ENCODE measurements at places on chromosomes 2 and 18.
A peak's percentile ranks its signal among the peaks of the same experiment; 100 is the strongest.

GRCh38 chr2:217631115-217631514, 371.7 kb downstream of the TNS1 start:
- DNase-seq, result no peak

GRCh38 chr18:53625997-53626599, 598.4 kb downstream of the MBD2 start:
- DNase-seq, result no peak

DNA sequence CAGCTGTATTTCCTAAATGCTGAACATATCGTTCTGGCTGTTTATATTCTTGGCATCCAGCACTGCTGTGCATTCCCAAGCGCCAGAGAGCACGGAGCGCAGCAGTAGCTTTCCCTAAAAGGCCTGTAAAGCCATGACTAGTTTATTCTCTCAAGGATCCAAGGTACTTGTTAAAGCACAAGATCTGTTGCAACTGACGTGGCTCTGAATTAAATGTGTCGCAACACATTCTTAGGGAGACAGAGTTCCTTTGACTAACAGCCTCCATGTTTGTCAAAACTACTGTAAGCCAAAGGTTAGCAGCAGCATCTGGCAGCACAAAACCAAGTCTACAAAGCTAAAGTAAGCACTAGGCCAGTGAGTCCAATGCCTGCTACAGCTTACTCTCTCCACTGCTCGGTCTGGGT, 188.6 kb upstream of the FN1 start:
- DNase-seq, result no peak

- no peak for DNase-seq
Observed at GRCh38 chr2:86028766-86029381, 76.8 kb downstream of the POLR1A start.

DNA sequence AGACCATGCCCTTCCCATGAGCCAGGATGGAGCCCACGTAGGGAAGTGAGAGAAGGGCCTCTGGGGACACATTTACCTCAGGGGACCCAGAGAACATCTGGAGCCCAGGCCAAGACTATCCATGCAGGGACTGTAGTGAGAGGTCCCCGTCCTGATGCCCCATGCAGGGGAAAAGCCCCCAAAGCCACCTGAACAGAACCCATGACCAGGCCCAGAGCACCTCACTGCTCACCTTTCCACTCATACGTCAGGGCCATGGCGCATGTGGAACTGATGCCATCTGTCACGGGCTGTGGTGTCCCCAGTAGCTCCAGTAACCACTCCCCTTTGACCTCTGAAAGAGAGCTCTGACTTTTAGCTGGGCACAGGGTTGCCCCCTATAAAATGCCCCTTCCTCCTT, 106.5 kb upstream of the TEX51 start:
- no peak for DNase-seq

GRCh38 chr2:85695691-85696668, 1.8 kb downstream of the GNLY start:
- no peak for DNase-seq

DNA sequence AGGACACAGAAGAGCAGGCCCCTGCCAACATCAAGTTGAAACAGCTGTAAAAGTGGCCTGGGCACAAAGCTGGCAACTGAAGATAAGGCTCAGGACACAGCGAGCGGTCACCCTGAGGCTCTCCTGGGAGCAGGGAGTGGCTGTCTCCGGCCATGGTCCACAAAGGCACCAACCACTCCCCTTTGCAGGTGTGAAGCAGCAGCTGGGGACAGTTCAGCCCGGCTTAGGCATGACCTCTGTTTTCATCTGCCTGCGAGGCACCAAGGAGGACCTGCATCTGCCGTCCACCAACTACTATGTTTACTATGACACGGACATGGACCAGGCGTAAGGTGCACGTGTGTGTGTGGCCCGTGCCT, 12.9 kb downstream of the TGOLN2 start:
- DNase-seq, result no peak

- DNase-seq, result no peak
Observed at GRCh38 chr18:58552896-58553295, 76.0 kb downstream of the ALPK2 start.

GRCh38 chr2:3625186-3625585, 30.3 kb downstream of the COLEC11 start:
- no peak for DNase-seq

DNA sequence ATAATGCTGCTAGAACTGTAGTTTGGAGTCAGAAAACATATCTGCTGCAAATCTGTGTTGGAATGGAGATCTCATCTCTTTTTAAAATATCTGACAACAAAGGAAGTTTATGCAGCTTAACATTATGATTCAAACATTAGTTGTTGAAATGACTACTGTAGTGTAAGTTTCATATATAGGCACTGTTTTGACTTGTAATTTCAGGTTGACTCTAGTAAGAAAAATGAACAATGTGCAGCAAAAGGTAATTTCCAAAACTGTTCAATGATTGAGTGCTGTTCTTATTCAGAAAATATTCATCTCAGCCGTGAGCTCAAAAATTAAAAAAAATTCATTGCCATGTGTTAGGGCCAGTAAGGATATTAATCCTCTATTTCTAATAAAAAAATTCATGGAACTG, 48.5 kb downstream of the CCDC138 start:
- DNase-seq, result no peak

- no peak for DNase-seq
Observed at GRCh38 chr18:58569490-58569911, 59.4 kb downstream of the ALPK2 start.

- no peak for DNase-seq
Observed at GRCh38 chr2:133848111-133848649, 279.9 kb upstream of the NCKAP5 start.

GRCh38 chr2:70344195-70344594, 42.3 kb upstream of the FAM136A start:
- no peak for DNase-seq

- no peak for DNase-seq
Observed at GRCh38 chr2:165837122-165837521, 43.1 kb upstream of the GALNT3 start.

DNA sequence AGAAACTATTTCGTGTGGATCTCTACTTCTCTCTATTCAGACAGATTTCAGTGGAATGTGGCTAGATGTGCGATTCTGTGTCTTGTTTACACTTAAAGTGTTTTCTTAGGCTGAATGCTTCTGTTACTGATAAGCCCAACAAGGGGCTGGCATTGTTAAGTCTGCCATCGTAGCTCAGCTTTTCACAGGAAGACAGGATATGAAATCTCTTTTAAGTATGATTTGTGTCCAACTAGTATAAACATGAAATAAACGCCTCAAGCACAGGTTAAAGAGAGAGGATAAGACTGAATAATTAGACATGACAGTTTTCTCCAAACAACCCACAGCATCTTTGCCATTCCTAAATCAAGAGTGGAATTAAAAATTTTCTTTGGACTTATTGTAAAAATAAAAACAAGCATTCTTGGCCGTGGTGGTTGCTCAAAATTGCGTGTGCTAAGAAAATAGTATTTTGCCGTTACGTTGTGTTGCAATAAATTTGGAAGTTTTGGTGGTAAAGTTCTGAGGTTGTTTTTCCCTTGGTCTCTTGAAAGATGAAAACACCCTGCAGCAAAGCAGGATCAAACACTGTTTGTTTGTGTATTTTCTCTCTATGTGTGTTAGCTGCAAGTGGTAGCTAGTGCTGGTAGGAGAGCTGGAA, 1.0 kb downstream of the VIT start:
- DNase-seq, result no peak

- DNase-seq, result no peak
Observed at GRCh38 chr2:23803264-23803964, 123.5 kb downstream of the ATAD2B start.

- no peak for DNase-seq
Observed at GRCh38 chr2:216920937-216921456, 61.1 kb upstream of the TNP1 start.

DNA sequence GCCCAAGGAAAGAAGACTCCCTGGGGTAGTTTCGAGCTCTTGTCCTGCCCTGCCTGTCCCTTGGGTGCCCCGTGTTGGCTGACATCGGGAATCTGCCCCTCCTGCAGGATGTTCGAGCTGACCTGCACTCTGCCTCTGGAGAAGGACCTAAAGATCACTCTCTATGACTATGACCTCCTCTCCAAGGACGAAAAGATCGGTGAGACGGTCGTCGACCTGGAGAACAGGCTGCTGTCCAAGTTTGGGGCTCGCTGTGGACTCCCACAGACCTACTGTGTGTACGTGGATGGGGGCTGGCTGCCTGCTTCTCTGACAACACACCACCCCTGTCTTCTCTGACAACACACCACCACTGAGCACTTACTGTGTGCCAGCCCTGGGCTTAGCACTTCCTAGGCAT, 210.8 kb downstream of the DYSF start:
- DNase-seq, result no peak

GRCh38 chr18:12283666-12284065, 24.4 kb upstream of the TUBB6 start:
- DNase-seq, result no peak

DNA sequence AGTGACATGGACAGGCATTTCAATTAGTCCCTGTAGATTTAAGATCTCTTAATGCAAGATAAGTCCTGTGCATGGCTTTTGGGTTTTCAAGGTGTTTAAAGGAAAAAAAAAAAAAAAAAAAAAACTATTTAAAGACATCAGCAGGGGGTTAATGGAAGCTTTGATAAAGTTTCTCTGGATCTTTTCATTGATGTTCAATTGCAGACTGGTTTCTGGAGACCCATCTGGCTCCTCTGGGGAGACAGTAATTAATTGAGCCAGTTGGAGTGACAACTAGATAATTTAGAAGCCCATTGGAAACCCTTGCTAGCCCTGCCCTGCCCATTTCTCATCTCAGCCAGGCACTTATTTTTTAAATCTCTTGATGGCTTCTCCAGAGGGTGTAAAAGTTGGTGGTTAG, 98.7 kb downstream of the EPHA4 start:
- DNase-seq, result no peak

GRCh38 chr2:239307921-239308613, 92.8 kb downstream of the HDAC4 start:
- DNase-seq, result no peak

- no peak for DNase-seq
Observed at GRCh38 chr2:69954084-69954483, 7.3 kb downstream of the ASPRV1 start.

DNA sequence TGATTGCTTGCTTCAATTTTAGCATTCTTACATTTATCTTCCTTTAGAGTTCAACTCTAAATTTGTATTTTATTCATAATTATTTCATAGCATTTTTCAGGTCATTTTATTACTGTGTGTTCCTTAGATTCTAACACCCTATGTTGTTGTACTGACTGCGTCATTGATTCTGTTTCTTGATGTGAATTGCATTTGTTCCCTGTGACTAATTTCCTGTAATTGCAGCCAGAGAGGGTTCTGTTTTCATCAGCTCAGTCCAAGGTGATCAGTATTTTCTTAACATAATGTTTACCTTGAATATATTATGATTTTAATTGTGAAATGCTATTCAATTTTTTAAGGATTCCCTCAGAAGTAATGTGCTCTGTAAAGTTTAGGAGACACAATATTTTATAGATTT, 970.2 kb upstream of the PIK3C3 start:
- no peak for DNase-seq

DNA sequence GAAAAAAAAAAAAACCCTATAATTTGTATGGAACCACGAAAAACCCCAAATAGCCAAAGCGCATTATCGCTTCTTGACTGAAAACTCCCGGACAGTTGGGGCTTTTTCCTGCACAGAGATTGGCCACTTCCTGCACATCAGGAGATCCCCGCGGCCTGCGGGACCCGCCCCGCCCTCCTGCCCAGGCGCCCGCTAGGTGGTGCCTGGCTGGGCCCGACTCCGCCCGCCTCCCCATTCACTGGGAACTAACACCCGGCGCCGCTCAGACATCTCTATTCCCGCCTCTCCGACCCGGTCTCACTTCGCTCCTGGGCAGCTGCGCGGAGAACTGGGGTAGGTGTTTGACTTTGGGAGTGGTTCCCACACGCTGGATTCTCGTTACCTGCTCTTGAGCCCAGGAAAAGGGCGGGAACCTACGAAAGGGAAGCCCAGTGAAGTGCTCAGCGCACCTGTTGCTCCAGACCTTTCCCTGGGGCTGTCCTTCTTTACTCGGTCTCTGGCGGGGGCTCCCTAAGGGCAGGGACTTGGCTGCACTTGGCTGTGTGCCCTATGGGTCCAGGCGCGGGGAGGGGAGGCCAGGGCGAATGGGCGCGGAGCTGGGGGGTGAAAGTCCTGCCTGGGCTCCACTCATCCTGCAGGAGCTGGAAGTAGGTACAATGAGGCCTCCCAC, at the start of gene HMSD:
HMSD (plus strand) TSS at position 234 of the 670 bp plus-strand sequence. CDS start 4,155 bp downstream, outside the sequence.
- DNase-seq, result peak; percentile 63

- DNase-seq, result no peak
Observed at GRCh38 chr2:96702098-96702785, 37.6 kb downstream of the LMAN2L start.

- no peak for DNase-seq
Observed at GRCh38 chr2:32007121-32007391, 3.8 kb downstream of the MEMO1 start.

GRCh38 chr2:81658227-81658626, 1353.7 kb upstream of the LRRTM1 start:
- peak; percentile 0 for DNase-seq

- DNase-seq, result no peak
Observed at GRCh38 chr2:225293638-225294037, 105.9 kb upstream of the NYAP2 start.

- no peak for DNase-seq
Observed at GRCh38 chr18:67241299-67241698, 275.2 kb downstream of the DSEL start.

DNA sequence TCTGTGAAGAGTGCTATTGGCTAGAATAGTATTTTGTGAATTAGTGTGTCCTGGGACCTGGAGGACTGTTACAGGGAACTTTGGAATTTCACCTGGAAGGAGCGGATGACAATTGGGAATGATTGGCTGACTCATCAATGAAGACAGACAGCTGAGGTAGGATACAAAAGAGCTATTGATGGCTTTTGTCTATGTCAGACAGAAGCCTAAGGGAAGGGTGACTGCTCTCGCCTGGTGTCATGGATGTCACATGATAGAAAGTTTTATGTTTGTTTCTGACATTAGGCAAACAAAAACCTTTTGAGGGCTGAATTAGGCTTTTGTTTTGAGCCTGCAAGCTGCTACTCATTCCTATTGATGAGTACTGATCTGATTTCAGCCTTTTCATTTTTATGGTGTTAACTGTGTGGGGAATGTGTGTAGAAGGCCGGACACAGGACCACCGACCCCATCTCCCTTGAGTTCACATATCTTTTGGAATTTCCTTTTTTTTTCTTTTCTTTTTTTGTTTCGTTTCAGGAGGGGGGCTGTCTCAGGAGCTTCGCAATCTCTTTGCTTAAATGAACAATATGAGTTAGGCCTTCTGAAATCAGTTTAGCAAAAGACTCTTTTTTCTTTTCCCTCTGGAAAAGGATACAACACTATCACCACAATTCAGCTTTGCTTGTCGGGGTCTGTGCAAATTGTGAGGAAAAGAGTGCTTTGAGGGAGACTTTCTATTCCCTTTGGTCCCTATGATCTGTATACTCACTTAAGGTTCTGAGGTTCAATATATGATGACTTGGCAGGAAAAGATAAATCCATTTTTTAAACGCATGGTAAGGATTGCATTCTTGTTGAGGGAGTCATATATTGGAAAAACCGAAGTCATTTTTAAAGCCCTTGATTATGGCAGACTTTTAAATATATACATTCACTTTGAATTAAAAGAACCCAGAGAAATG, 207.9 kb upstream of the FIGN start:
- no peak for DNase-seq

GRCh38 chr2:120109186-120110061, 96.5 kb downstream of the EPB41L5 start:
- DNase-seq, result no peak
